Fibroblast of mammary gland (primary cell): ENCODE measurements at places on chromosomes 2 and 18.

DNA sequence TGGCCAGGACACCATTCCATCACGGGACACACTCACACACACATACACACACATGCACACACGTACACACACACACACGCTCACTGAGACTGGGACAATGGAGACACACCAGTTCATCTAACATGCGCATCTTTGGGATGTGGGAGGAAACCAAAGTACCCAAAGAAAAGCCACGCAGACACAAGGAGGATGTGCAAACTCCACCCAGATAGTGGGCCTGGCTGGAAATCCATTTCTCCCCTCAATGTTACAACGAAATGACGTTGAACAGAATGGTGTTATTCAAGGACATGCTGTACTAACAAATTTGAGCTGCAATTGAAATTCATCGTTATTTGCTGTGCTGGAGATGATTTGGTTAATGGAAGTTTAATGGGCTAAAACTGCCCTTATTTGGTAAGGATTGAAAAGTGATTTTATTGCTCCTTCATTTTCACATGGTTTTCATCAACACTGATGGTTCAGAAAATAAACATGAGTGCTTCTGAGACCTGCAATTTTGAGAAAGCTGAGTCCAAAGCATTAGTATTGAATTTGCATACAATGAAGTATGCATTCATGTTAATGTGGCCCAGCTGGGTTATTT, 110.0 kb downstream of the KCNE4 start:
- no peak for DNase-seq

DNA sequence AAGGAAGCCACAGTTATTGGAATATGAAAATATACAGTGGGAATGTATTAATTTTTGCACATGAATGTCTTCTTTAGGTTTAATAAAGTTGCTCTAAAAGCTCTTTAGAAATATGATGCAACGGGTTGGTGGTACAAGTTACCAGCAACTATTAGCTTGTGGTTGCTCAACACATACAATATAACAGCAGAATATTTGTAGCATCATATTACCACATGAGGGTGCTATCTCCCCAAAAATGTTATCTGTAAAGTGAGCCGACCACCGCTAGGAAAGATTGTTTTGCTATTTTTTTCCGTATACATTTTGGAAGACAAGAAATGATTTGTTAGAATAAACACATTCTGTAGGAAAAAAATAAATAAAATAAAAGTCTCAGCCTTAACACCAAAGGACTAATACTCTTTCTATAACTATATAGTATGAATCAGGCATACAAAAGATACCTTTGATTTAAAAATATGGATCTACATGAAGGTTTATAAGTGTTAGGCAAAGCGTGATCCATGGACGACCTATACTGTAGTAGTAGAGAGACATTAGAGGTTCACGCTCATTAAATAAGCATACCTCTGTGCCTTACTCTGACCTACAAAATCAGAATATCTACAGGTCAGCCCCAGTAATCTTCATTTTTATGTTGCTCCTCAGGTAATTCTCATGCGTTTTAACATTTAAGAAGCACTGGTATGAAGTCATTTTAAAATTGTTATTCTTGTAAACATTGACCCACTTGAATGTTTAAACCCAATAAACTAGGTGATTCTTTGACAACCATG, 1110.6 kb upstream of the ACVR2A start:
- DNase-seq: peak; percentile 82

DNA sequence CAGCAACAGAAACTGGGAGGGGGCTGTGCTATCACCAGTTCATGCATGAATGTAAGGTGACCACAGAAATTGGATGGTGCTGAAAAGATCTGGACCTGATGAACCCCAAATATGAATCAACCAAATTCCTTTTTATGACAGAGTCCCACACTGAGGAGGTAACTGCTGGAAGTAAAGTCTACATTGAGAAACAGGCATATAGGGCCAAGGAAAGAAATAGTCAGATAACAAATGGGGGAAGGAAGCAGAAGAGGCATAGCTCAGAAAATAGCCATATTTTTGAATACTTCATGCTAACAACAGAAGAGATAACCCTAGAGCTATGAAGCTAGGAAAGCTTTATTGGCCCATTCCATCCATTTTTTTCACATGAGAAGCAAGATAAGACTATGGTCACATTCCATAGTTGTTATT, 25.8 kb downstream of the ZC3H6 start:
- DNase-seq: no peak

DNA sequence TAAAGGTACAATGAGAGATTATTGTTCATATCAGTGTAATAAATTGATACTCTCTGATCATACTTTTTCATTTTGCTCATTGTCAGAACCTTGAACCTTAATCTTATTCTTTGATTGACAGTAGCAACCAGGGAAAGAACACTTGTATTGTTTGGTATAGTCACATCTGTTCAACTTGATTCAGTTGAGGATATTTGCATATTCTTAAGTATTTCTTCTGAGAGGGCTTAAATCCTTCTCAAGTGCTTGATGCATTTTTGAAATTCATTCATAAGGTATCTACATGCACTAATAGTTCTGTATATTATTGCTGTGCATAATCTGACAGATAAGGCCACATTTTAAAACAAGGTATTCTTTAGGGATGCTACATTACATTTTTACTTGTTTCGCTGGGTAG, 118.9 kb downstream of the EHBP1 start:
- DNase-seq: no peak

GRCh38 chr2:170155022-170155722, 22.8 kb upstream of the MYO3B start:
- DNase-seq: peak; percentile 60

DNA sequence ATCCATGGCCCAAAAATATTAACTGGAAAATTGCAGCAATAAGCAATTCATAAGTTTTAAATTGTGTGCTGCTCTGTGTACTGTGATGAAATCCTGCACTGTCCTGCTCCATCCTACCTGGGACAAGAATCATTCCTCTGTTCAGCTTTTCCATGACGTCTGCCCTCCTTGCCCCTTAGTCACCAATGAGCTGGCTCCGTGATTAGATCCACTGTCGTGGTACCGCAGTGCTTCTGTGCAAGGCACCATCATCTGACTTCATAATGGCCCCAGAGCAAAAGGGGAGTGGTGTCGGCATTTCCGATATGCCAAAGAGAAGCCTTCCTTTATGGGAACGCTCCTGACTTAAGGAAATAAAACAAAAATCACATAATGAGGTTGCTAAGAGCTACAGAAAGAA, 3.4 kb upstream of the FAHD2A start:
- no peak for DNase-seq

GRCh38 chr2:127011231-127011661, 95.7 kb downstream of the BIN1 start:
- peak; percentile 59 for DNase-seq

DNA sequence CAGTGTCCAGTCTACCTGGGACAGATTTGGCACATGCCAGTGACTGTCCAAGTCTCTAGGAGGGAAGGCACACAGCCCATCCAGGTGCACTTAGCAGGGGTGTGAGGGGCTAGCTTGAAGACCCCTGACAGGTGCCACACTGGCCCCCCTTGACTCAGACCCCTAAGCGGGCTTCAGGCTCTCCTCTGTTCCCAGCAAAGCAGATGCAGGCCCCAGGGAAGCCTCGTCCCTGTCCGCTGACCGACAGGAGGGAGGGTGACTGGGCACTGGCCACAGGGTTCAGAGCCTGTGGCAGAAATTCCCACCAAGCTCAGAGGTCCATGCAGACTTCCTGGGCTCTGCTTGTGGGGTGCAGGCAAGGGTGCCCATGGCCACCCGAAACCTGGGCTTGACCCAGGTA, 239.8 kb upstream of the MYT1L start:
- no peak for DNase-seq

DNA sequence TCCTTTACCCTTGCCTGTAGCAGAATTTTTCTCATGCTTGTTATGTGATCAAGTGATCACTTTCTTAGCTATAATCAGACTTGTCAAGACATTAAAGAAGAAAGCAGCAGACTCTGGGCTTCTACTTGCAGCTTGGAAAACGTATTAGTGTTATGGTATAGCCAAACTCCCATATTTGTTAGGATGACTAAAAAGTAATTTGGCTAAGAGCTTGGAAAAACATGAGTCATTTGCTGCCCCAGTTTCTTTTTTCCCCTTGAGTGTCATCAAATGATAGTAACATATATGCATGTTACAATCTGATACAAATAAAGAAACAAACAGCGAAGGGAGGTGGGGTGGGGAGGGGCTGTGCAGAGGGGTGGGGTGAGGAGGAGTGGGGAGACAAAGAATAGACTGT, 155.5 kb downstream of the IKZF2 start:
- DNase-seq: peak; percentile 75

GRCh38 chr2:67015681-67016080, 381.5 kb upstream of the ETAA1 start:
- DNase-seq: no peak

- peak; percentile 3 for DNase-seq
These were observed 957.8 kb downstream of the SLC4A3 start for GRCh38 chr2:220585241-220585640.

- no peak for DNase-seq
These were observed 911 bp upstream of the PTPRM start for GRCh38 chr18:7566244-7566566.
